ENCODE measurements at places on chromosomes 12 and 14. TPM values are rescaled to one million over a fixed set of nuclear protein-coding genes. Genes with fewer than 3 reads are reported as not detected.

The PTPRO gene
- 209 TPM for total RNA-seq

The SLC38A4 gene
- 0.74 TPM for total RNA-seq

The HOXC10 gene
- not detected for total RNA-seq

The CLEC4E gene
- not detected for total RNA-seq

The TUNAR gene
- total RNA-seq, result 9.6 TPM

The SLC16A7 gene
- 19.7 TPM for total RNA-seq

The OTUB2 gene
- total RNA-seq, result 5.2 TPM

The DIP2B gene
- 46.0 TPM for total RNA-seq

The MARCHF9 gene
- 12.3 TPM for total RNA-seq

The IFT43 gene
- 18.4 TPM for total RNA-seq

The GPRC5D gene
- total RNA-seq, result not detected

The PRPH gene
- total RNA-seq, result 2.2 TPM

The IAPP gene
- under 0.01 TPM for total RNA-seq

The FOXJ2 gene
- total RNA-seq, result 10.3 TPM
